ENCODE measurements at places on chromosomes 1 and 21.

DNA sequence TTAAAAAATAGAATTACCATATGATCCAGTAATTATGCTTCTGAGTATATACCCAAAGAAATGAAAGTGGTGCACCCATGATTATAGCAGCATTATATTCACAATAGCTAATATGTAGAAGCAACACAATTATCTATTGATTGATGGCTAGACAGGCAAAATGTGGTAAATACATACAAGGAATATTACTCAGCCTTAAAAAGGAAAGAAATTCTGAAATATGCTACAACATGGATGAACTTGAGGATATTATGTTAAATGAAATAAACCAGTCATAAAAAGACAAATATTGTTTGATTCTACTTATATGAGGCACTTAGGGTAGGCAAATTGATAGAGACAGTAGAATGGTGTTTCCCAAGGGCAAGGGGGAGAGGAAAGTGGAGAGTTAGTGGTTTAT, 80.8 kb downstream of the MAP3K7CL start:
- no peak for DNase-seq

GRCh38 chr1:66302815-66303214, 231.1 kb upstream of the SGIP1 start:
- no peak for DNase-seq

DNA sequence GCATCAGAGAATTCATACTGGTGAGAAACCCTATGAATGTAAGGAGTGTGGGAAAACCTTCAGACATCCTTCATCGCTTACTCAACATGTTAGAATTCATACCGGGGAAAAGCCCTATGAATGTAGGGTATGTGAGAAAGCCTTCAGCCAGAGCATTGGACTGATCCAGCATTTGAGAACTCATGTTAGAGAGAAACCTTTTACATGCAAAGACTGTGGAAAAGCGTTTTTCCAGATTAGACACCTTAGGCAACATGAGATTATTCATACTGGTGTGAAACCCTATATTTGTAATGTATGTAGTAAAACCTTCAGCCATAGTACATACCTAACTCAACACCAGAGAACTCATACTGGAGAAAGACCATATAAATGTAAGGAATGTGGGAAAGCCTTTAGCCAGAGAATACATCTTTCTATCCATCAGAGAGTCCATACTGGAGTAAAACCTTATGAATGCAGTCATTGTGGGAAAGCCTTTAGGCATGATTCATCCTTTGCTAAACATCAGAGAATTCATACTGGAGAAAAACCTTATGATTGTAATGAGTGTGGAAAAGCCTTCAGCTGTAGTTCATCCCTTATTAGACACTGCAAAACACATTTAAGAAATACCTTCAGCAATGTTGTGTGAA, 12.8 kb downstream of the ZFP69B start:
- DNase-seq: no peak

DNA sequence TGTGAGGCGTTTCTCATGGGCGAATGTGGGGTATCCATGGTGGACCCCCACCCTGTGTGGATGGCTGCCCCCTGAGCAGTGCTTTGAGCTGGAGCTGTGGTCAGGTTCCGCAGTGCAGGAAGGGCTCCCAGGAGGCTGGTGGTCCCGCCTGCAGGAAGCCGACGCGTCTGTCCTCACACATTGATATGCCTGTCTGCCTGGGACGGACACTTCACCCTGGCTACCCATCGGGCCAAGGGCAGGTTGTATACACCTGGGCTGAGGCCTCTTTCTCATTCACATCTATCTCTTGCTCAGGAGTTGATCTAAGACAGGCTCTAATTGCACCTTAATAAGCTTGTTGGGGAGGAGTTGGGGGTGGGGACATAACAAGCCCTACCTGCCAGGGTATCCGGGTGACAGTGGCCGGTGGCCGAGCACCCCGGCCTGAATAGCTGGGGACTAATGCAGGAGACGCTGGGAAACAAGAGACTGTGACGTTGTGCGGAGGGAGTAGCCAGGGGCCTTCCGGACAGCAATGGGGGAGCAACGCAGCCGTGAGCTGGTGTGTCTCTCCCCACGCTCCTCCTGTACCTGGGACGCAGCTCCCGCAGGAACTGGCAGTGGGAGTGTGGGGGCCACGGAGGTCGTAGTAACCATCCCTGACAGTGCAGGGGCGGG, 21.7 kb downstream of the PDXK start:
- DNase-seq: no peak

- DNase-seq: no peak
Measured at GRCh38 chr1:203093754-203094410, 8.1 kb upstream of the MYOG start.

DNA sequence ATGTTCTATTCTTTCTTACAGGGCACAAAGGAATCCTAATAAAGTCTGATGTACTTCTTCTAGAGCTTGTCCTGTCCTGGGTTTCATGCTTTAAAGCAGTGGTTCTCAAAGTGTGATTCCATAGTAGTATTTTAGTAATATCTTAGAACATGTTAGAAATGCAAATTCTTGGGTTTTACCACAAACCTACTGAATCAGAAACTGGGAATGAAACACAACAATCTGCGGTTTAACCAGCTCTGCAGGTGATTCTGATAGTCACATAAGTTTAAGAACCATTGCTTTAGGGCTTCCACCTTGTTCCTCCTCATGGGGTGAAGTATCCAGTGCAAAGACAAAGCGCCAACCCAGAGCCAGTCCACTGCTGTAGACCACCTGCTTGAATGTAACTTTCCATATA, 41.1 kb downstream of the NGF start:
- no peak for DNase-seq

GRCh38 chr1:175158170-175158591, 34.4 kb downstream of the KIAA0040 start:
- no peak for DNase-seq

- DNase-seq: no peak
Measured at GRCh38 chr1:209611771-209612570, 28.5 kb downstream of the CAMK1G start.

DNA sequence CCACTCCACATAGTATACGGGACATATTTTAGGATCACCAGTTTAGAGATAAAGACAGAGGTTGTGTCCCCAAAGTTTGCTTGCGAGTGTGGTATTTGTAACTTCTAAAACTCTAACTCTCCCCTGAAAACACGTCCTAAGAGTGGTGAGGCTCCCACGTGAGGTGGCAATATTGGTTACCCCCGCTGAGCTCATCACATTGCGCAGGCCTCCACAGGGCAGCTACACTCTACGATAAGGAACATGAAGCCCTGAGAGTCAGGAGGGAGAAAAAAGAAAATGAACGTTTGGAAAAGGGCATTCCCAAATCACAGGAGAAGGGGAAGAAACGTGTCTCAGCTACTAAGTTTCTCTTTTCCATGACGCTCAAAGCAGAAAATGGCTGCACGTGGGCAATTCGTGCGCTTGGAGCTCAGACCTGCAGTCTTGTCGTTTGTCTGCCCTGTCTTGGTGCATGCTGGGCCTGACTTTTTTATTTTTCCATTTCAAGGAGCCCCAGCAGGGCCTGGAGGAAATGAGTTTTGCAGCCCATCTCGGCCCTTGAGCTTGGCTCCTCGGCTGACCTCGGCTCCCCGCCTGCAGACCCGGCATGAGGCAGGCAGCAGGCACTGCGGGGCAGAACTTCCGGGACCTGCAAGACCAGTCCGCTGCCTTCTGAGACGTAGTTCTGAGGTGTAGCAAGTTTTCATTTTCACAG, 25.7 kb downstream of the ERG start:
- DNase-seq: no peak

DNA sequence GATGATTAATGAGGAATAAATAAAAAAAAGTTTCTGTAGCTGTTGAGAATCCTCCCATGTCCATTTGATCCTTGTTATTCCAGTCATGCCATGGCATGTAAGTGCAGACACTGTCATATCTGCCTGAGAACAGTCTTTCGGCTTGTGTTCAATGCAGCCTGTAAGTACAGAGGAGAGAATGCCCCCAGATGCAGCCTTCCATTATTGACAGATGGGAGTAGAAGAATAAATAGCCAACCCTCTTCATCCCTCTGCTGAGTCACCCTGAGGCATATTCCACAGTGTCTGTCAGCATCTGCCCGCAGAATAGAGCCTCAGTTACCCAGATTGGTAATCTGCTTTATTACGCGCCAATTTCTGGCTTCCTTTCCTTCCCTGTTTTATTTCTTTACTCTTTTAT, 139.4 kb downstream of the LRRC7 start:
- DNase-seq: no peak

GRCh38 chr1:7420470-7421100, 350.5 kb upstream of the VAMP3 start:
- no peak for DNase-seq

DNA sequence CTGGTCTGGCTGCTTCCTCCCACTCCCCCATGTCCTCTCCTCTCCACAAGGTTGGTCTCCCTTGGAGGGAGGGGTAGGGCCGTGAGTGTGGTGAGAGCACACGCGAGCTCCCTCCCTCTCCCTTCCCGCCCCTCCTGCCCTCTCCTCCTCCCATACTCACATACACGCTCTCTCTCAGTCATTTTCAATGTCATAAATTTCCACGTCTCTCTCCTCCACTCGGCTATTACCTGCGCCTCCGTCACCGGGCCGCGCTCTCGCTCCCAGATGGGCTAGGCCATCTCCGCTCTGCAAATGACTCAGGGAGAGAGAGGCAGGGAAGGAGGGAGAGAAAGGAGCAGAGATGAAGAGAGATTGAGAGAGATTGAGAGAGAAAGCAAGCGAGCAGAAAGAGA, 36.7 kb upstream of the DMBX1 start:
- no peak for DNase-seq

DNA sequence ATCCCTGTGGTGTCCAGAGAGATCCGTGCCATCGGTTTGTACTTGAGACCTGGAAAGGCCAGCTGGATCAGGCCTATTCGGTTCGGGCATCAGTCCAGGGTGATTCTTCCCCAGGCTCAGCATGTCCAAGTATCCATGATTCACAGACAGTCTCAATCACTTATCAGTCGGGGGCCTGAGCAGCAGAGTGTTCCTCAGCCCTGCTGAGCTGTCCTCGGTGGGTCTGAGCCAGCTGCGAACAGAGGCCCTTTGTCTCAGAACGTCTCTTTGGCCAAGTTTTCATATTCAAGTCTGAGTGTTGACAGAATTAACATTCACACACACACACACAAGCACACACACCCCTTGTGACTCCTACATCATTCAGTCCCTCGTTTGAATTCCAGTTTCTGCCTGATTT, 33.4 kb upstream of the OSBPL9 start:
- no peak for DNase-seq

- DNase-seq: no peak
Measured at GRCh38 chr1:204928671-204929486, 58.2 kb downstream of the NFASC start.

DNA sequence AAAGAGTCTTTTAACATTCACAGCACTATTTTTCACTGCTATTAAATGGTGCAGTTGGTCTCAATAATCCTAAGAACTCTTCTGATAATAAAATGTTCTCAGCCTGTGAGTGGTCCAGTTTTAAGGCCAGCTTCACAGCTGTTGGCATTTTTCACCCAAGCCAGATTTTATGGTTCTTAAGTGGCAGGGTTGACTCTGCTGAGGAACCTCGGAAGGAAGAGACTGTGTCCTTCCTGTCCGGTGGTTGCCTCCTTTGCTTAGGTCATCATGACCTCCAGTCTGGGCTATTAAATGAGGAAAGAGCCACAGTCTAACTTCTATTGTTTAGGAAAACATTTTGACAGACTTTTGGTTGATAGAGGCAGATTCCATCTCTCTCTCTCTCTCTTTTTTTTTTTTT, 112.5 kb upstream of the SERBP1 start:
- no peak for DNase-seq

GRCh38 chr1:211942583-211942982, 92.8 kb downstream of the INTS7 start:
- DNase-seq: no peak

GRCh38 chr21:34129901-34130715, 56.7 kb downstream of the MRPS6 start:
- DNase-seq: no peak

DNA sequence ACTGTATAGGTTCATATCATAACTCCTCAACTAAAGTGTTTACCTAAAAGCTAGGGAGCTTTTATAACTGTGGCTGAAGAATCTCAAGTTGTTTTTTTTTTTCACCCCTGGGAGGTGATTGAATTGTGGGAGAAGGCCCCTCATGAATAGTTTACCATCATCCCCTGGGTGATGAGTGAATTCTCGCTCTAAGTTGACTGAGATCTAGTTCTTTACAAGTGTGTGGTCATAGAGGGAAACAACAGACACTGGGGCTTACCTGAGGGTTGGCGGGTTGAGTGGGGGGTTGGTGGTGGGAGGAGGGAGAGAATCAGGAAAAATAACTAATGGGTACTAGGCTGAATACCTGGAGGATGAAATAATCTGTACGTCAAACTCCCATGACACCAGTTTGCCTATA, 7.9 kb upstream of the ZSCAN20 start:
- DNase-seq: no peak

DNA sequence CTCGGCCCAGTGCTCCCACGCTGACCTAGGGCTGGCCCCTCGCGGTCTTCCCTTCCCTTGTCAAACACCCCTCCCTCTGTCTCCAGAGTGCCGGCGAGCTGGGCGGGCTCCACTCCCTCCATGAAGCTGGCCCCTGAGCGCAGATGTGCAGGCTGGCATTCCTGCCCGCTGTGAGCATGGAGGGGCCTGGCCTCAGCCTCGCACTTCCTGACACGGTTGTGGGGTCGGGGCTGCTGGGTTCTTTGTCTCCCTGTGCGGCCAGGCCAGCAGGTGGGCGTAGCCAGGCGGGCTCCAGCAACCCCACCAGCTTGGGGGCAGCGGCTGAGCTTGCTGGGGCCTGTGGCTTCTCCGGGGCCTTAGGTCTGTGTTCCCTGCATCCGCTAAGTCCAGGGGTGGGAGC, 14.2 kb upstream of the PEX10 start:
- DNase-seq: no peak

DNA sequence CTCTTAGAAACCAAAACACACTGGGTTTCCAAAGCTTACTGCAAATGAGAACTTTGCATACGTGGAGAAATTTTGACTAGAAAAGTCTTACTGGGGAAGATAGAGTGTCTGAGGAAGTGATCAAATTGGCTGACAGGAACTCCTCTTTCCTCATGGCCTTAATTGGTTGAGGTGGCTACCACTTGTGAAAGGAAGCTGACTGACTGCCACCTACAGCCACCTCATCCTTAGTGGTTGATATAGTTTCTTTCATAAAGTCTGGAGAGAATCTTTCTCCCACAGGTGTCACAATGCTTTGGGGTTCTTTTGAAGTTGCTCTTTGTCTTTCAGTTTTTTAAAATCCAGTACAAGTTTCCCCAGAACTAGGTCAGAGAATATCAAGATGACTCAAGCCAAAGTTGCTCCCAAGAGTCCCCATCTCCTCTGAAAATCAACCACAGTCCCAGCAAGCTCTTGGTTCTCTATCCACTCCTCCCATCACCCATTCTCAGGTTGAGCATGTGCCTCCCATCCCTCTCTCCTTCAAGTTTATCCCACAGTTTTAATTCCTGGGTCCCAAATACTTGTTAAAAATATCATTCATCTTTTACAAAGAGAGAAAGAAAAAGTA, 43.3 kb downstream of the GPR88 start:
- DNase-seq: no peak

GRCh38 chr1:1889847-1890505, 911 bp downstream of the GNB1 start:
- no peak for DNase-seq

DNA sequence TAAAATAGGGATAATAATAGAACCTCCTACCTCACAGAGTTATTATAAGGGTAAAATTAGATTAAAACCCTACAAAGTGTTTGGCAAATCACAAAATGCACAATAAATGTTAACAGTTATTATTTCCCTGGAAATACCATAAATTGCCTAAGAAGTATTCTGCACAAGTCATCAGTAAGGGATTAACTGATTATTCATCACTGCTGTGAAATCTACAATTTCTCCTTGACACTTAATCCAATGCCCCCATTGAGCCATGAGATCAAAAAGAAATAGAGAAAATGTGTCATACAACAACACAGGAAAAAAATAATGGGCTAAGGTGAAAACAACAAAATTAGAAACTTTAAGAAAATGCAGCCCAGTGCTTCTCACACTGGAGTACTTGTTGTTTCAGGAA, 6.7 kb upstream of the SEC16B start:
- DNase-seq: no peak

All from hematopoietic multipotent progenitor cell treated with erythropoietin and hydrocortisone succinate and interleukin-3 and kit ligand, for 17 days (in vitro differentiated cells).